Aortic smooth muscle cell (primary cell): ENCODE measurements at places on chromosomes 7 and 10. TPM values are rescaled to one million over a fixed set of nuclear protein-coding genes. Genes with fewer than 3 reads are reported as not detected.

The CARD11 gene
- total RNA-seq: 0.13 TPM in 1 of 2 replicates, not detected in the other

The OR2F2 gene
- total RNA-seq: not detected in 2 replicates

The LRMDA gene
- 4.6 and 7.8 TPM in 2 replicates for total RNA-seq

The COL28A1 gene
- 0.06 and 0.13 TPM in 2 replicates for total RNA-seq

The CEP55 gene
- total RNA-seq: 32.0 and 48.1 TPM in 2 replicates

The CYP3A5 gene
- total RNA-seq: not detected in 2 replicates
